T-cell (primary cell): ENCODE measurements at places on chromosomes 5 and 9.

DNA sequence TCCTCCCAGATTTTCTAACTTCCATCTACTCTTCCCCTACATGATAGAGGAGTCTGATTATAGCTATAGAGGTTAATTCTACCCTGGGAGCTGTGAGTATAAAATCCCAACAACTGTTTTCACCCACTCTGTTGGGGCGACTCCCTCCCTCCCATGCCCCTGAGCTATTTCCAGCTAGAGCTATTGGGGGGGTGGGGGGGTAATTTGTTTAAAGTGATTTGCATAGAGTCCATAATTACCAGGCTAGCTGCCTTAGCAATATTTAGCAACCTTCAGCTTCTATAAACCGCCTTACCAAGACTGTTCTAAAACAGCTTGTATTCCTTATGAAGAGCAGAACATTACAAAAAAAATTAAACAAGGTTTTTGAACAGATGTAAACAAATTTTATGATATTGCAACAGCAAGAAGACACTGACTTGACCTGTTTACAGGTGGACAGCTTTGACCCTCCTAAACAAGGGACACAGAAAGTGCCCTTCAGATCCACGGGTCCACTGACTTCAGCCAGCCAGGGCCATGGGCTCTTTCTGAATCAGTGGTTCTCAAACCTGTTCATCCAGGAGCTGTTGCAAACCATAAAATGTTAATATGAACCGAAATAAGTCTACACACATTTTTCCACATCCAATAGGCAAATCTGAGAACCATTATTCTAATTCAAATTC, 98.2 kb downstream of the OTULIN start:
- no peak overlapping the region for H3K4me3 ChIP-seq
- H3K36me3 ChIP-seq = peaks cover 12% of the 10 kb centered on the region
- DNase-seq = no peak
- H3K4me1 ChIP-seq = no peaks in the 10 kb centered on the region
- no peak overlapping the region for H3K27ac ChIP-seq

- no peaks in the 10 kb centered on the region for H3K4me1 ChIP-seq
- H3K4me3 ChIP-seq = no peak overlapping the region
- no peak for DNase-seq
- H3K27me3 ChIP-seq = no peaks in the 10 kb centered on the region
- H3K36me3 ChIP-seq = no peaks in the 10 kb centered on the region
- no peak overlapping the region for H3K27ac ChIP-seq
Observed at GRCh38 chr9:118670011-118670953, 699.0 kb downstream of the BRINP1 start.

GRCh38 chr9:97577051-97577450, 56.1 kb downstream of the TSTD2 start:
- peaks cover 4% of the 10 kb centered on the region for H3K4me1 ChIP-seq
- no peak overlapping the region for H3K4me3 ChIP-seq
- no peaks in the 10 kb centered on the region for H3K27me3 ChIP-seq
- no peak for DNase-seq
- no peak overlapping the region for H3K27ac ChIP-seq

DNA sequence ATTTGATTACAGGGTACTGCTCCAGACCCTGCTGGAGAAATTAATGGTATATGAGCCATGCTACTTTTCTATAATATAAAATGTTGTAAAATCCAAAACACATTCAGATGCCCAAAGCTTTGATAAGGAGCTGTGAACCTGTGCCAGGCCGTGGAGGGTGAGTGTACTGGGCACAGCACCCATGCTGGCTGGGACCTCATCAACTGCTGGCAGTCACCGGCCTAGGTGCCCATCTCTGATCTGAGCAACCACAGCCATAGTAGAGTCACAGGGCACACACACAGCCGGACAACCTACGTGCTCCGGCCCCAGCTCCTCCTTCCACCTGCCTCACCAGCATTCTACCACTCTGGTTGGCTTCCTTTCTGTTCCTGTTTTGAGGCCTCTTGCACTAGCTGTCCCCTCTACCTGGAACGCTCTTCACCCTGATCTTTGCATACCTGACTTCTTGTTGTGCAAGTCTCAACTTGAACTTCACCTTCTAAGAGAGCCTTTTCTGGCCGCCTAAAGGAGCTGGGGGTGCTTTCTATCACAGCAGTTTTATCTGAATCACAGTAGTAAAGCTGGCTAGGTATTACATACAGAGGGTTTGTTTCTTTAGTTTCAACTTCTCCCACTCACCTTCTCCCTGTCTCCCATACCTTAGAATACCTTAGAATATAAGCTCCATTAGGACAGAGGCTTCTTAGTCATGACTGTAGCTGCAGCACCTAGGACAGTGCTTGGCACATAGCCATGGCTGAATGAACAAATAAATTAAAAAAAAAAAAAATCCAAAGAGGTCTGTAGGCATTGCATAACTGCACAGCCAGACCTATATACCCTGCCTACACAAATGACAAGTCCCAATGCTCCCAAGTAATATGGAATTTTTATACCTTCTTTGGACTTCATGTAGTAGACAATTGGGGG, 51.7 kb downstream of the MED27 start:
- DNase-seq = no peak
- H3K36me3 ChIP-seq = peaks cover 4% of the 10 kb centered on the region
- no peak overlapping the region for H3K4me3 ChIP-seq
- H3K27me3 ChIP-seq = no peaks in the 10 kb centered on the region

- no peak for DNase-seq
- no peak overlapping the region for H3K27ac ChIP-seq
- H3K36me3 ChIP-seq = no peaks in the 10 kb centered on the region
- H3K27me3 ChIP-seq = no peaks in the 10 kb centered on the region
Observed at GRCh38 chr9:5609226-5609596, 19.7 kb upstream of the RIC1 start.

- no peak overlapping the region for H3K4me3 ChIP-seq
- H3K27ac ChIP-seq = no peak overlapping the region
- no peak for DNase-seq
Observed at GRCh38 chr9:19488721-19489120, 79.9 kb downstream of the ACER2 start.

DNA sequence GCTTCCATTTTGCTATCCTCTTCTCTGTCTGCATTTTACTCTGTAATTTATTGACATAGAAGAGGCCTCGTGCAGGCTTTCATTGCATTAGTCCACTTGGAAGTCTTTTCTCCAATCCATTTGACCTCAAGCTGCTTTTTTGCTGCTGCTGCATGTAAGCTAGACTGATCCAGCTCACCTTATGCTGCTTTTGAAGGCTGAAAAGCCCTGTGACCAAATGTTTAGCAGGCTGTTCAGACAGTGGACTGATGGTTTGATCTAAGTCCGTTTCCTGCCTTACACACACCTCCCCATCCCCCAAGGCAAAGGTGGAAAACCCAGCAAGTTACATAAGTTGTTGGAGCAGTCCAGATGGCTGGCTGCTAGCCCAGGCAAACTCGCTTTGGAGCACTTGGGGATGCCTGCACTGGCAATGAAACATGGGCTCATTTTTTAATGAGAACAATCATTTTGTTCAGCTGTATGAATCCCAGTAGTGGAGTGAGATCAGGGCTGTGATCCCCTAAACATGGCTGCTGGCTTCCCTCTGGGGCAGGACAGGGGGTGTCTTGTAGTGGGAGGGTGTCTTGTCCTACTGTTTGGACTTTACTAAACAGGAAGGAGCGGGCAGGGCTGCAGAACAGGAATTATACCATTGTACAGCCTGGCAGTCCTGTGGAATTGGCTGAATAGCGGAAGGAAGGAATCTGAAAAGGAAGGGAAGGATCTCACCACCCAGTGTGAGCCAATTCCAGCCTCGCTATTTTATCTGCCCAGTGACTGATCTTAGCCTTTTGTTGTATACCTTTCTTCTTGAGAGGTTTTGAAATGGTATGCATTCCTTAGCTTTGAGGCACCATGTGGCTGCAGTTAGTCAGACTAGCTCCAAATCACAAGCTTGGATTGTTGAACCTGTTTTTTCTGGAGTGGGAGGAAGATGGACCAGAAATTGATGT, 212.0 kb downstream of the ARHGAP26 start:
- peaks cover 52% of the 10 kb centered on the region for H3K4me1 ChIP-seq
- peak overlapping the region; percentile 31 for H3K27ac ChIP-seq
- H3K36me3 ChIP-seq = no peaks in the 10 kb centered on the region
- H3K27me3 ChIP-seq = no peaks in the 10 kb centered on the region

- H3K4me1 ChIP-seq = no peaks in the 10 kb centered on the region
- DNase-seq = no peak
- H3K36me3 ChIP-seq = no peaks in the 10 kb centered on the region
- no peak overlapping the region for H3K27ac ChIP-seq
Observed at GRCh38 chr9:114203410-114204140, 48.2 kb downstream of the COL27A1 start.

- H3K36me3 ChIP-seq = no peaks in the 10 kb centered on the region
- no peaks in the 10 kb centered on the region for H3K27me3 ChIP-seq
- H3K4me1 ChIP-seq = no peaks in the 10 kb centered on the region
Observed at GRCh38 chr5:60521376-60522291, 178.3 kb downstream of the DEPDC1B start.

GRCh38 chr5:43543434-43543833, 13.4 kb downstream of the PAIP1 start:
- H3K27me3 ChIP-seq = no peaks in the 10 kb centered on the region
- H3K4me3 ChIP-seq = no peak overlapping the region
- H3K27ac ChIP-seq = no peak overlapping the region
- DNase-seq = no peak
- no peaks in the 10 kb centered on the region for H3K4me1 ChIP-seq
- H3K36me3 ChIP-seq = peaks cover 4% of the 10 kb centered on the region

- H3K27ac ChIP-seq = no peak overlapping the region
- H3K4me3 ChIP-seq = no peak overlapping the region
- H3K4me1 ChIP-seq = no peaks in the 10 kb centered on the region
- no peaks in the 10 kb centered on the region for H3K36me3 ChIP-seq
Observed at GRCh38 chr9:107348836-107349235, 65.8 kb downstream of the RAD23B start.

DNA sequence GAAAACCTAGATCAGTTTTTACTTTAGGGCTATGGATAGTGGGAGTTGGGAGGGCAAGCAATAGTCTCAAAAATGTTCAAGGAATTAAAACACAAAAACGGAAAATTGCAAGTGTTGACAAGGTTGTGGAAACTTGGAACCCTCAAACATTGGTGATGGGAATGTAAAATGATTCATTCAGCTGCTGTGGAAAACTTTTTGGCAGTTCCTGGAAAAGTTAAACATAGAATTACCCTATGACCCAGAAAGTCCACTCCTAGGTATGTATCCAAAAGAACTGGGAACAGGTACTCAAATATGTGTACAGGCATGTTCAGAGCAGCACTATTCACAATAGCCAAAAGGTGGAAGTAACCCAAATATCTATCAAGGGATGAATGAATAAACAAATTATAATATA, 1.2 kb upstream of the MSANTD3 start:
- no peaks in the 10 kb centered on the region for H3K36me3 ChIP-seq
- H3K4me1 ChIP-seq = peaks cover 15% of the 10 kb centered on the region
- H3K27me3 ChIP-seq = no peaks in the 10 kb centered on the region
- H3K27ac ChIP-seq = no peak overlapping the region

- H3K36me3 ChIP-seq = no peaks in the 10 kb centered on the region
- H3K27me3 ChIP-seq = no peaks in the 10 kb centered on the region
- no peak for DNase-seq
- H3K4me1 ChIP-seq = no peaks in the 10 kb centered on the region
- H3K27ac ChIP-seq = no peak overlapping the region
Observed at GRCh38 chr9:100324594-100325200, 28.0 kb downstream of the TEX10 start.

DNA sequence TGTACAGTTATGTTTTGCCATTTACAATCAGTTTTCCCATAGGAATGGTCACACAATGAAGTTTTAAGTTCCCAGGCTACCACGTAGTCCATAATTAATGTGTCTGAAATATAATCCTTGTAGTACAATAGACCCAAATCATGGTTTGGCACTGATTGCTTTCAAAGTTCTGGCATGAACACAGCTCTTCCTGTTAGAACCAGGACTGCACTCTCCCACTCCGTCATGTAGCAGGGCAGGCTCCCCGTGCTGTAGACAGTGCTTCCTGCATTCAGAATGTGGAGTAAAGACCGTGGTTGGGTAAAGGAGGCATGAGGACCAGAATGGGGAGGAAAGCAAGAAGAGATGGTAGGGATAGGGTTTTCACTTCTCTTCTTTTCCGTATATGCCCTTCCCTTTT, 4.0 kb downstream of the SEC61B start:
- H3K4me3 ChIP-seq = no peak overlapping the region
- no peak for DNase-seq
- H3K27me3 ChIP-seq = no peaks in the 10 kb centered on the region
- H3K4me1 ChIP-seq = peaks cover 16% of the 10 kb centered on the region
- H3K27ac ChIP-seq = no peak overlapping the region
- peaks cover 9% of the 10 kb centered on the region for H3K36me3 ChIP-seq

- no peak overlapping the region for H3K4me3 ChIP-seq
- DNase-seq = no peak
- H3K27me3 ChIP-seq = no peaks in the 10 kb centered on the region
Observed at GRCh38 chr5:72244862-72245371, 75.1 kb downstream of the MRPS27 start.
